ENCODE measurements at places on chromosomes 3 and 15. TPM values are rescaled to one million over a fixed set of nuclear protein-coding genes. Genes with fewer than 3 reads are reported as not detected.

Gene ZNF385D
- total RNA-seq, result 2.6 TPM

Gene POTEB2
- not detected for total RNA-seq

Gene P2RY1
- total RNA-seq, result 27.8 TPM

Gene DBR1
- 18.7 TPM for total RNA-seq

Gene ZXDC
- total RNA-seq, result 20.4 TPM

Gene SLC12A1
- total RNA-seq, result not detected

Gene SEMA3G
- 2.6 TPM for total RNA-seq

Gene LRRC31
- total RNA-seq, result 66.0 TPM

Gene BOC
- 9.8 TPM for total RNA-seq

Gene TUSC7
- not detected for total RNA-seq

Gene DIS3L
- total RNA-seq, result 17.2 TPM

Gene IGSF10
- 0.96 TPM for total RNA-seq

Gene CPNE9
- not detected for total RNA-seq

Gene ANKUB1
- total RNA-seq, result not detected

Gene CLEC3B
- 28.9 TPM for total RNA-seq

Gene ZNF662
- total RNA-seq, result 2.8 TPM

Gene IL12A
- total RNA-seq, result 0.69 TPM

Gene ZSCAN2
- 6.3 TPM for total RNA-seq

Gene AHSG
- 1.9 TPM for total RNA-seq

Gene CLDND1
- total RNA-seq, result 97.8 TPM

Gene ACKR2
- 3.2 TPM for total RNA-seq

Gene TEX55
- total RNA-seq, result not detected

Gene SCAANT1
- total RNA-seq, result not detected

Gene AMT
- total RNA-seq, result 20.6 TPM

Gene FBXW12
- not detected for total RNA-seq

Gene ZBED2
- 0.52 TPM for total RNA-seq

Gene FBLN2
- total RNA-seq, result 10.5 TPM

Gene EPB42
- not detected for total RNA-seq

Gene SPG21
- 85.8 TPM for total RNA-seq

Gene ABHD6
- total RNA-seq, result 16.5 TPM

Gene GAP43
- total RNA-seq, result 0.54 TPM

Gene PDCD10
- total RNA-seq, result 67.3 TPM

Gene CKMT1A
- total RNA-seq, result 204 TPM

Gene SMCO1
- total RNA-seq, result not detected

Gene CCR4
- 0.69 TPM for total RNA-seq

Gene PLSCR2
- total RNA-seq, result 0.94 TPM

Gene NUDT16
- total RNA-seq, result 39.4 TPM

Gene EOGT
- total RNA-seq, result 9.1 TPM

Gene MGLL
- 200 TPM for total RNA-seq

Gene PHLDB2
- 33.4 TPM for total RNA-seq

Gene CPNE4
- 0.16 TPM for total RNA-seq

Gene DUOXA1
- total RNA-seq, result 0.88 TPM

Gene PRTG
- total RNA-seq, result 0.32 TPM

Gene CGNL1
- total RNA-seq, result 4.7 TPM

Gene GPR62
- total RNA-seq, result not detected

Gene ALG1L2
- not detected for total RNA-seq

Gene DOCK3
- total RNA-seq, result 0.32 TPM

Gene HRG
- 0.25 TPM for total RNA-seq

Gene MYLK
- total RNA-seq, result 267 TPM

Gene CLSTN2
- 0.82 TPM for total RNA-seq

Gene KBTBD13
- total RNA-seq, result not detected

Measured in colonic mucosa (tissue), 4 donors.